ENCODE measurements at places on chromosomes 2 and 18. TPM values are rescaled to one million over a fixed set of nuclear protein-coding genes. Genes with fewer than 3 reads are reported as not detected.

Gene PLEKHH2
- 29.2 TPM for polyA plus RNA-seq

GRCh38 chr2:178920916-178921513 is 113.8 kb upstream of the TTN start:
- no peak for DNase-seq

Gene PTGR3
- polyA plus RNA-seq = 44.5 TPM

Gene UPP2
- 3.0 TPM for polyA plus RNA-seq

DNA sequence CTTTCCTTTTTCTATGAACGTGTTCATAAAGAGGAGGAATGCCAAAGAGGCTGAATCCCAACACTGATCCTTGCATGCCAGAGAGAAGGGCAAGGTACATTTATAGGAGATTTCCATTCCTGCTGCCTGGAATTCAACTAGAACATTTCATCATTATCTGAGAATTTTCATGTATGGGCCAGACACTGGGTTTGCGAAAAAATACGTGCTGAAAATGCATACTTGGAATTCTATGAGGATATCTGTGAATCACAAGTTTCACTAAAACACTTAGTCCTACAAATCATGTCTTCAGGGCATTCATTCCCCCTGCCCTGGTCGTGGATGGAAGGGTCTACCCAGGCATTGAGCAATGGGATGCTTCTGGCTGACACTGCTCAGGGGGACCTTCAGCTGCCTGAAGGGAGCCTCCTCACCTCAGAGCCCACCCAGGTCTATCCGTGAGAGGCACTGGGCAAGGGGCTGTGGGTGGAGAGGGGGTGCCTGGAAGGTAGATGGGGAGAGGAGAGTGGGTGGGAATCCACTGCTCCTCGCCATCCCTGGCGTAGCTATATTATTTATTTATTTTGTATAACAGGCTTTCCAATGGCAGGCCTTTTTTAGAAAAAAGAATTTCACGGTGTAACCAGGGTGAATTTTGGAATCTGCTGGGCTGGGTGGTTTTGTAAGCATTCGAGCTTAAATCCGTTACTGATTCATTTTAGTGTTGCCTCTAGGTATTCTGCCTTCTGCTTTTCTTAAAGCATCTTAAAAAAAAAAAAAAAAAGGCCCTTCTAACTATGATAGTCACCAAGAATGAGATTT is 560.6 kb upstream of the ID2 start:
- DNase-seq = no peak

DNA sequence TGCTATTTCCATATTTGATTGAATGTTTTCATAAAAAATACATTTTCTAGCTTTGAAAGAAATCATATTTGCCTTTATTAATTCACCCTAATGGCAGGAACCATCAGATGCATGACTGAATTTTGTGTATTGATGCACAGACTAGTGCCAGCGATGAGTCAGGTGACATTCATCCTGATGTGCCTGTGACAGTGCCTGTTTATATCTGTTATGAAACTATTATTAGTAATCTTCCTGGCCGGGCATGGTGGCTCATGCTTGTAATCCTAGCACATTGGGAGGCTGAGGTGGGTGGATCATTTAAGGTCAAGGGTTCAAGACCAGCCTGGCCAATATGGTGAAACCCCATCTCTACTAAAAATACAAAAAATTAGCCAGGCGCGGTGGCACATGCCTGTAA is 170.0 kb downstream of the TSN start:
- DNase-seq = no peak

- no peak for DNase-seq
These were observed 34.4 kb downstream of the ACAA2 start for GRCh38 chr18:49778826-49779465.

Gene GLB1L
- 25.1 TPM for polyA plus RNA-seq

GRCh38 chr18:48989304-48990303 is 38.8 kb upstream of the SMAD7 start:
- DNase-seq = no peak

GRCh38 chr18:12516049-12516630 is 108.4 kb downstream of the PRELID3A start:
- DNase-seq = no peak

Gene C2orf66
- 0.31 TPM for polyA plus RNA-seq

GRCh38 chr2:9744256-9745004 is 98.8 kb upstream of the TAF1B start:
- DNase-seq = no peak

Gene CCBE1
- polyA plus RNA-seq = 34.8 TPM

- no peak for DNase-seq
These were observed 164.0 kb downstream of the DTNA start for GRCh38 chr18:34873986-34874580.

Gene SLC11A1
- 0.56 TPM for polyA plus RNA-seq

GRCh38 chr2:104860451-104860790 is 6.5 kb downstream of the POU3F3 start:
- peak; percentile 13 for DNase-seq

DNA sequence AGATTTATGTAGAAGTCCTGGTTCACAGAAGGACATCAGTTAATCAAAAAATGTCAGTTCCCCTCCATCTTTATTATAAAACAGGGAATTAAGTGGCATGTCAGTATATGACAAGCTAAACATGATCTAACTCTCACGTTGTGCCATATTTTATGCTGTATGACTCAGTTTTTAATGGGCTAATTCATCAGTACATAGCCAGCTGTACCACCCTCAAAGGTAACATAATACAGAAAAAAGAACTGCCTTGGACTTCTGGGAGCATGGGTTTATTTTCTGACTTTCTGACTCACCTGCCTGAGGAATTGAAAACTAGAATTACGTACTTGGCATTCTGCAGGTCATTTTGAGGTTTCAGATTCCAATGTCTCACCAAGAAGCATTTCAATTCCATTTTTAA is 135.7 kb downstream of the CMPK2 start:
- no peak for DNase-seq

DNA sequence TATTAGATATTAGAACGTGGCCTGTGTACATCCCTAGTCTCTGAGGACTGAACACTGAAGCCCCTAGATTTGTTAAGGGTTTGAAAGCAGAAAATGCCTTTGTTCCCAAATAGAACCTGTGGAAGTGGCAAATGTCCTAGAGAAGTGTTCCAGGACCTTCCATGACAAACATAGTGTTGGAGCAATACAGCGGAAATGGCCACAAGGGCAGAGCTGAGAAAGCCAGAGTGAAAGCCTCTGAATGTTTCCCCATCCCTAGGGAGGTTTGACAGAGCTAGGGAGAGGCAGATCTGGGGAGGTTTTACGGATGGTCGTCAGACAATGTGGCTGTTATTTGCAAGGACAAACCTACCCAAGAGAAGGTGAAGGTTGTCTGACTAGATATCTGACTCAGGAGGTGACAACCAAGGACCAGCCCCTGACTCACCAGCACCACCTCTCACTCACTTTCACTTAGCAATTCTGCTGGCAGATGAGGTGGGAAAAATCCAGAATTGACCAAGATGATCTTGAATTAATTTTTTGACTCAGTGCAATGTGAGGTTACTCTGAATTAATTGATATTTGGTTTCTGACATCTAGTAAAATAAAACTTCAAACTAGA is 24.1 kb downstream of the RBM43 start:
- no peak for DNase-seq

GRCh38 chr18:39350945-39351344 is 1785.3 kb upstream of the CELF4 start:
- no peak for DNase-seq

GRCh38 chr2:221649051-221649775 is 77.1 kb upstream of the EPHA4 start:
- peak; percentile 51 for DNase-seq

Gene SPIRE1
- polyA plus RNA-seq = 31.6 TPM

- no peak for DNase-seq
These were observed 79.0 kb downstream of the TLK1 start for GRCh38 chr2:171081649-171082111.

GRCh38 chr2:226169751-226170581 is 629.7 kb downstream of the IRS1 start:
- no peak for DNase-seq

Gene ANKRD29
- 0.78 TPM for polyA plus RNA-seq

Gene ALPG
- polyA plus RNA-seq = not detected

DNA sequence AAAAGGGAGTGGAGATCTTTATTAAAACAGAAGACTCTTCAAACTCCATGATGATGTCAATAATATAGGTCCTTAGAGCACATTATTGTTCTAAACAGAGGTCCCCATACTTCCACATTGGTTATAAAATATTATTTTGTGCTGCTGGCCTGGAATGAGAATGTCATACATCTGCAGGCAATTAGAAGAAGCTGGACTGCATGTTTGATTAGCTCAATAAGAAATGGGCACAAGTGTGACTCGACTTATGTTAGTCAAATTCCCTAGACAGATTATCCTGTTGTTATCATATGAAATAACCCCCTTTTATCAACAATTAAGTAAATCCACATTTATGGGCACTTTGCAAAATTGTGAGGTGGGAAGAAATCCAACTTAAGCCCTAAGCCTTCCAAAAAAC is 8.8 kb downstream of the EFEMP1 start:
- DNase-seq = no peak
